Nucleus accumbens (tissue), 56 donors: ENCODE measurements at places on chromosomes 4 and X.

- no peak for DNase-seq
These were observed 195.3 kb downstream of the SPRY1 start for GRCh38 chr4:123591875-123592274.

DNA sequence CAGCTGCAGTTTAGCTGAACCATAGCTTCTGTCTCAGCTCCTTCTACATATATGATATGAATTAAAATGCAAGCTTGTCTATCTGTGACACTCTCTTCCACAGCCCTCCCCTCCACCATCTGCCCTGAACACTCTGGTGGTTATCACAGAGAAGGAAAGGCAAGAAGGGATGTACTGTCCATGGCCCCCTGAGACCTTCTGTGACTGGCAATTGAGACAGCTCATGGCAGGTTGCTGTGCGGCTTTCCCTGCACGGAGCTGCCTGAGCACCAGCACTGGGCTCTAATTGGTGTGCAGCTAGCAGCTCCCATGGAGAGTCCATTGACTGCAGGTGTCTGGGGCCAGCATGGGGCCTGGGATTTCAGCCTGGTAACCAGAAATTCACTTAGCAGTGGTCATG, 109.8 kb upstream of the ANXA3 start:
- DNase-seq = no peak

DNA sequence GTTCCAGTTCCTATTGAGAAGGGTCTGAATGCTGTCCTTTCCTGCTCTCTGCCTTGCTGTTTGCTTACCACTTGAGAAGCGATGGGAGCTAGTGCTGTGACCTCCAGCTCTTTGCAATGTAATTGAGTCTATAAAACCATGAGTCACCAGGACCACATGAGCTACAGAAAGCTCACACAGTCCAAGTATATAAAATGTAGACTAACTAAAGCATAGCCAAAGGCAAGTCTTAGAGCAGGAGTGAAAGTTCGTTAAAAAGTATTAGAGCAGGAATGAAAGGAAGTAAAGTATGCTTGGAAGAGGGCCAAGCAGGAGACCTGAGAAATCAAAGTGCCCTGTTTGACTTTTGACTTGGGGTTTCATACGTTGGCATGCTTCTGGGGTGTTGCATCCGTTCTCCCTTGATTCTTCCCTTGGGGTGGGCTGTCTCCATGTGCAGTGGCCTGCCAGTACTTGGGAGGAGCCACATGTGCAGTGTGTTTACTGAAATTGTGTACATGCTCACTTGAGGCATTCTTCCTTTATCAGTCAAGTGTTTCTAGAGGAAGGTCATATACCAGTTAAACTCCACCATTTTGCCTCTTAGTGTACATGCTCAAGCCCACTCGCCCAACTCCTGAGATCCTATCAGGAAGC, 71.3 kb upstream of the KIT start:
- no peak for DNase-seq

GRCh38 chrX:132463411-132463810, 25.4 kb downstream of the MBNL3 start:
- DNase-seq = no peak

GRCh38 chrX:8138252-8138651, 32.8 kb downstream of the VCX2 start:
- no peak for DNase-seq
